Breast epithelium (tissue), 4 donors: ENCODE measurements at places on chromosomes 7 and 10. TPM values are rescaled to one million over a fixed set of nuclear protein-coding genes. Genes with fewer than 3 reads are reported as not detected.

EBF3 gene
- total RNA-seq, result 4.2 TPM

HHEX gene
- 10.6 TPM for total RNA-seq

GPR15LG gene
- not detected for total RNA-seq

PAX2 gene
- under 0.01 TPM for total RNA-seq

C10orf105 gene
- total RNA-seq, result 0.29 TPM

HOXA4 gene
- 2.8 TPM for total RNA-seq

SAMD8 gene
- total RNA-seq, result 41.3 TPM

FAM237B gene
- not detected for total RNA-seq

ABCB1 gene
- 3.2 TPM for total RNA-seq

NAMPT gene
- 195 TPM for total RNA-seq

TNS3 gene
- 78.1 TPM for total RNA-seq

IRF5 gene
- total RNA-seq, result 4.6 TPM

PPP1R3C gene
- total RNA-seq, result 14.4 TPM

EVX1 gene
- not detected for total RNA-seq

MKX gene
- 1.8 TPM for total RNA-seq
